ENCODE measurements at places on chromosomes 2 and 18. TPM values are rescaled to one million over a fixed set of nuclear protein-coding genes. Genes with fewer than 3 reads are reported as not detected.

The GPAT2 gene
- total RNA-seq: 10.2 TPM

GRCh38 chr2:33583194-33583938 is 15.7 kb downstream of the FAM98A start:
- DNase-seq: peak; percentile 70

GRCh38 chr2:50772607-50773006 is 259.3 kb downstream of the NRXN1 start:
- DNase-seq: no peak

The PLA2R1 gene
- total RNA-seq: 27.0 TPM

The ERBB4 gene
- 0.16 TPM for total RNA-seq

GRCh38 chr2:160290598-160290997 is 90.5 kb upstream of the ITGB6 start:
- no peak for DNase-seq

The TRABD2A gene
- total RNA-seq: 0.33 TPM

- no peak for DNase-seq
Measured at GRCh38 chr2:219709331-219709761, 81.9 kb downstream of the SLC4A3 start.

- no peak for DNase-seq
Measured at GRCh38 chr2:240392948-240393830, 42.3 kb upstream of the GPC1 start.

All from fibroblast of the aortic adventitia (primary cell).